Foreskin keratinocyte (primary cell): ENCODE measurements at places on chromosomes 7 and 10. TPM values are rescaled to one million over a fixed set of nuclear protein-coding genes. Genes with fewer than 3 reads are reported as not detected.

ERVW-1 gene
- not detected in 2 replicates for total RNA-seq

RARRES2 gene
- not detected in 2 replicates for total RNA-seq

ENKUR gene
- total RNA-seq, result 0.04 and 0.07 TPM in 2 replicates

LIPN gene
- not detected in 2 replicates for total RNA-seq

SORBS1 gene
- 0.71 and 0.74 TPM in 2 replicates for total RNA-seq

PDE6C gene
- not detected in 2 replicates for total RNA-seq

SEMA4G gene
- total RNA-seq, result 0.99 and 1.1 TPM in 2 replicates

DNA sequence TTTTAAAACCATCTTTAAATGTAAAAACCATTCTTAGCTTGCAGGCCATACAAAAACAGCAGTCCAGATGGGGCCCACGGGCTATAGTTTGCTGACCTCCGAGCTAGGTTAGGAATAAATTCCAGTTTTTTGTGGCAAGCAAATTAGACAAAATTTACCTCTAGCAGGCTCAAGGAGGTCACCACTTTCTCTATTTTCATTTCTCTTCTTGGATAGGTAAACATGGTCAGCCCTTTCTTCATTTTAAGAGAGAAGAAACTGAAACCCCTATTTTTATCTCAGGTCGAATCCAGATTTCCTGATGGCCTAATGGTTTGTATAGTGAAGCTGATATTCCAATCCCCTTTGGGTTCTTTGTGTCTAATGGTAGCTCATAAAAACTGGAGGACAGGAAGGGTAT is 10.7 kb downstream of the IKZF5 start:
- no peak for DNase-seq

- no peak for DNase-seq
Measured at GRCh38 chr7:75772081-75773077, at the start of gene CCL26. TSS of gene CCL26 (minus strand) at chr7:75772211. CDS start at chr7:75772176, 35 bp downstream.

GRCh38 chr7:33727315-33727714 is 178.0 kb upstream of the BMPER start:
- DNase-seq, result no peak

DNA sequence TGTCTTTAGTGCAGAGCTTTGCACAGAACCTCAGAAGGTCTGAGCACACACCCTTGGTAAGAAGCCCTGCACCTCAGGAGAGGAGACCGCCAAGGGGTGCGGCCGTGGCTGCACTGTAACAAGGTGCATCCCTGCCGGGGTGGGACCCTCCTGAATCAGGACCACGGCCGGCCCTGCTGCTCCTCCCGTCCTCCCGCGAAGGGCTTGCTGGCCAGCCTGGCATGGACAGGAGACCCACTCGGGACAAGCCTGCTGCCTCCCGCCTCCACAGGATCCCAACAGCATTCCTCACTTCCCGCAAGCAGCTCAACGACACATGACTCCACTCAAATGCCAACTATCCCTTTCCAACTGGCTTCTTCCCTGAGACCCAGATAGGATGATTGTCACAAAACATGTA is 12.8 kb downstream of the WDR86 start:
- no peak for DNase-seq

DNA sequence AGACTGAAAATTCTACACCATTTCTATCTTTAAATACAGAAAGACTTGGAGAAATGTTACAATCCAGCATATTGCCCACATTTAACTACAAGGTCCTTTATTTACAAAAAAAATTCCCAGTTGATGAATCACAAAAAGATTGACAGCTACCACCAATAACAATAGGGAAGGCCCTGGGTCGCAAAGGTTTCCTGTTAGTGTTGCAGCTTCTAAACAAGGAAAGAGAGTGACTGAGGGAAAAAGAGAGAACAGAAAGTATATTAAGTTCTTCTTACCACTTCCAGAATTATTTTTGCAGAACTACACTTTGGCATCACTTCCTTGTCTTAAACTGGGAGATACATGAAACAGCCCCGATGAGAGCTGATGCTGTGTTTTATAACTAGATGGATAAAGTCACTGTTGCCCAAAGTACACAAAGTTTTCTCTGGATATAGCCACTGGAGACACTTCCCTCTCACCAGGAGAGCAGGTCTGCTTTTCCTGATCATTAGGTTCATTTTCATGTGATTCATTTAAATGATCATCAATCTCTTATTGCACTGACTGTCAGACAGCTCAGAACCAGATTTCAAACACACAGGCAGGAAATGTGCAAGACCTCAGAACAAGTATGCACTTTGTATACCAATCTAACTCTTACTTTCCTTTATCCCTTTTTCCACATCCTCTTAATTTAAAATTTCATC is 57.0 kb downstream of the SHTN1 start:
- peak; percentile 32 for DNase-seq

DNA sequence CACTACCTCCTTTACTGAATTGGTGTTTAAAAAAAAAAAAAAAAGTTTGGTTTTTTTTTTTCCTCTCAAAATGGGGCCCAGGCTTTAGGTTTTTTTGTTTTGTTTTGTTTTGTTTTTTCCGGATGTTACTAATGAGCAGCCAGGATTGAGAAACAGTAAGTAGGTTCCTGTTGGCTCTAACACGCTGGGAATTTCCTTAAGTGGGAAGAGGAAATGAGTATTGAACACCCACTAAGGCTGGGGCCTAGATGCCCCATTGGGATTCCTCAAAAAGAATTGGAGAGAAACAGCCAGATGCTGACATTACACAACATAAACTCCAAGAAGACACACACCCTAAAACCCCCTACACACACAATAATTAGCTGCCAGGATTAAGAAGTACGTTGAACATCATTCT is 102.2 kb upstream of the NANOS1 start:
- DNase-seq, result no peak

GRCh38 chr7:22854158-22855048 is 31.8 kb upstream of the TOMM7 start:
- peak; percentile 82 for DNase-seq

- DNase-seq, result no peak
Measured at GRCh38 chr10:3942937-3943489, 158.0 kb upstream of the KLF6 start.

- DNase-seq, result no peak
Measured at GRCh38 chr7:138602451-138602850, 98.7 kb downstream of the SVOPL start.

- no peak for DNase-seq
Measured at GRCh38 chr10:44102726-44103255, 282.1 kb downstream of the CXCL12 start.

- no peak for DNase-seq
Measured at GRCh38 chr7:68276725-68277124, 1280.1 kb downstream of the TYW1 start.

- DNase-seq, result no peak
Measured at GRCh38 chr7:43554423-43554822, 28.5 kb upstream of the STK17A start.

DNA sequence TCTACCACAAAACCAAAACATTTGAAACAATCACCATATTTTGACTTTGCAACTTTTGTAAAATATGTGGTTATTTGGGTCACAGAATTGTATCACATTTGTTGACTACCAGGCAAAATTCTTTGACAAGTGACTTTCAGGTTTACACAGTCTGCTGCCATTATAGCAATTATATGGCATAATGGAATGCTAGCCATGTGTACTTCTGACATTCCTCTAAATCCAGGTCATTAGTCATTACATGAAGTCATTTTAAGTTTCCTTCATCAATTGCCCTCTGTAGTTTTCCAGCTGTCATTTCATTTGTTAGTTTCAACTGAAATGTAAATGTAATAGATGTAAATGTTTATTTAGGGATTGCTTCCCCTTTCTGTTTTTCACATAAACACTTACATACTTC is 137.5 kb downstream of the IMMP2L start:
- peak; percentile 41 for DNase-seq

- DNase-seq, result no peak
Measured at GRCh38 chr7:128244861-128245260, 3.8 kb downstream of the LEP start.

- DNase-seq, result peak; percentile 85
Measured at GRCh38 chr10:75210282-75211006, at the start of gene VDAC2. TSS of gene VDAC2 (plus strand) at chr10:75210796. CDS start at chr10:75211159, 363 bp downstream.

DNA sequence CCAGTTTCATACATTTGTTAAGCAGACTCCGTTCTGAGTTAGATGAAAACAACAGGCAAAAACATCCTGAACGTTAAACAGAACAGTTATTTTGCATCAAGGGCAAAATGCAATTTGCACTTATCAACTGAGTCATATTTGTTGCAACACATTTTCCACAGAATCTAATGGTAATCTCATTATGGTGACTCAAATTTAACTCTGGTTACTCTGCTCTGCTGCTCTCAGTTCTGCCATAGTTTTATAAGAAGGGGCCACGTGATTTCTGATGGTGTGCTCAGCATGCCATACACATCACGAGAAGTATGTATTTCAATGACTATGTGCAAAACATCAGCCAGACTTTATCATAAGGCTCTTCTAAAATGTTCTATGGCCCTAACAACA is 148.8 kb downstream of the CHCHD3 start:
- no peak for DNase-seq

GRCh38 chr7:20310963-20311742 is 19.5 kb upstream of the ITGB8 start:
- DNase-seq, result peak; percentile 53
